ENCODE measurements at places on chromosomes 7 and 10.

- DNase-seq, result no peak
Observed at GRCh38 chr7:114051871-114052331, 133.1 kb upstream of the PPP1R3A start.

GRCh38 chr7:41573015-41573414 lies 129.9 kb downstream of the INHBA start:
- DNase-seq, result peak; percentile 86

GRCh38 chr10:63720676-63721075 lies 199.5 kb downstream of the REEP3 start:
- no peak for DNase-seq

- DNase-seq, result no peak
Observed at GRCh38 chr7:82506702-82507101, 63.1 kb upstream of the CACNA2D1 start.

DNA sequence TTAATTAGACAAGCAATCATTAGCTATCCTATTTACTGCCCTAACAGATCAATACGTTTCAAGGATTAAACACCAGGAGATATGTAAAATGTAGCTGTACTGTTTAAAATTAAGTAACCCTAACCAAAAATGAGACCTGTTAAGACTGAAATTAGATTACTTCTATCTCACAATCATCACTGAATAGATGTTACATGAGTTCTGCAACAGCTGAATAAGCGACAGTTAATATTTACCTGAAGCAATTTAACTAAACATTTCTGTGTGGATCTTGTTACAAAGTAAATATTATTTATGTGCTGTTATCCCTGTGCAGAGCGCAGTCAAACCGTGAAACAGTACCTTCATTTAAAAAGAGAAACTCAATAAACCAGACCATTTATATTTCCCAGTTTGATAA lies 122.5 kb downstream of the RELN start:
- no peak for DNase-seq

DNA sequence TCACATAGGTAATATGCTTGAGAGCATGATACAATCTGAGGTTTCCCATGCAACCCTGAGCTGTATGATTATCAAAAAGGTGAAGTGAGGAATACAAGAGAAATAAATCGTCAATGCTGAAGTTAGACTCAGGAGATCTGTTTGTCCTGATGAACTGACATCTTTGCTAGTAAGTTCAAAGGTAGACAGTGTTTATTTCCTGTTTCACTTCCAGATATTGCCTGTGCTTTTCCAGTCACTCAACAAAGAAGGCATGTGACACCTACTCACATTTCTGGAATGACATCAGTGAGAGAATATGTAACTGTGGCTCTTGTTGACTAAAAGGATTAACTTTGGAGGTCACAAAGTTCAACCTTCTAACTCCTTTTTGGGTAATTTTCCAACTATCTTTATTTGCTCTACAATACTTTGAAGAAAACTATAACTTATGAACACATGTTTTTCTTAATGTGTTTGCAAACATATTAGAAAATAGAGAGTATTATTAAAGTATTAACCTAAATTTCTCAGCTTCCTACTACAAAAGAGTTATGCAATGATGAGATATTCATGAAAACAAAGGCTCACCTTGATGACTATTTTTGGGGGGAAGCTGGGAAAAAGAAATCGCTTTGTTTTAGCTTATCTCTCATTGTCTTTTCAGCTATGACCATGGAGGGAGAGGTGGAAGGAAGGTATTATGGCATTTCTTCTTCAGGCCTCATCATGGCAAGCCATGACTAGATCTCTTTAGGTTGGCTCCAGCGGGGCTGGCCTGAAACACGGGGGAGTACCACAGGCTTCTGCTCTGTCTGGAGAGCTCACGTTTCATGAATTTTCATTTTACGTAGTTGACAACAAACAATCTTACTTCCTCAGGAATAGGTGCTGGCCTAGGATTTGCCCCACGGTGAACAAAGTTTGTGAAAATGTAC lies 214.7 kb upstream of the SLC26A5 start:
- peak; percentile 88 for DNase-seq

GRCh38 chr7:150368884-150369747 lies 494 bp downstream of the REPIN1 start:
- peak; percentile 89 for DNase-seq

DNA sequence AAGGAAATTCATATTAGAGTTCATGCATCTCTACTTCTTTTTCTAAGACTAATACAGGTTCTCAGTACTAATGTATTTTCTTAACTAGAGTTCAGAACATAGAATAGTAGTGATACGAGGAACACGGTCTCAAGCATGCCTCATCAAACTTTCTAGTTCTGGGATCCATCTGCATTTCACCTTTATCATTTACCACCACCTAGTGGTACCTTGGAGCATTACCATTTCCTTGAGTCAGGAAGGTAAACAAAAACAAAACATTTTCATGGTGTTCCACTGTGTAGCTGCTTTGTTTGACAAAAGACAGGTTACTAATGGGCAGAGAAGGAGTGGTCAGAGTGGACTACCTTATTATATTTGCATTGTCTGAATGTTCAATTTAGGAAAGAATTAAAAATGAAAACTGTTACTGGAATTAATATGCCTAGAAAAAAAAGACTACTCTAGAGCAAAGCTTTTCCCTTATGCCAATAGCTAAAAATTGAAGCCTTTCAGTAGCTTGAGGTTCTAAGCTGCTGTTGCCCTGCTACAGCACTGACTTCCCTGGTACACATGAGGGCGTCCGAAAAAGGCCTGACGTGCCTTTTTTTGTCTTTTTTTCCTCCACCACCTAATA lies 44.5 kb downstream of the STARD3NL start:
- DNase-seq, result peak; percentile 31

DNA sequence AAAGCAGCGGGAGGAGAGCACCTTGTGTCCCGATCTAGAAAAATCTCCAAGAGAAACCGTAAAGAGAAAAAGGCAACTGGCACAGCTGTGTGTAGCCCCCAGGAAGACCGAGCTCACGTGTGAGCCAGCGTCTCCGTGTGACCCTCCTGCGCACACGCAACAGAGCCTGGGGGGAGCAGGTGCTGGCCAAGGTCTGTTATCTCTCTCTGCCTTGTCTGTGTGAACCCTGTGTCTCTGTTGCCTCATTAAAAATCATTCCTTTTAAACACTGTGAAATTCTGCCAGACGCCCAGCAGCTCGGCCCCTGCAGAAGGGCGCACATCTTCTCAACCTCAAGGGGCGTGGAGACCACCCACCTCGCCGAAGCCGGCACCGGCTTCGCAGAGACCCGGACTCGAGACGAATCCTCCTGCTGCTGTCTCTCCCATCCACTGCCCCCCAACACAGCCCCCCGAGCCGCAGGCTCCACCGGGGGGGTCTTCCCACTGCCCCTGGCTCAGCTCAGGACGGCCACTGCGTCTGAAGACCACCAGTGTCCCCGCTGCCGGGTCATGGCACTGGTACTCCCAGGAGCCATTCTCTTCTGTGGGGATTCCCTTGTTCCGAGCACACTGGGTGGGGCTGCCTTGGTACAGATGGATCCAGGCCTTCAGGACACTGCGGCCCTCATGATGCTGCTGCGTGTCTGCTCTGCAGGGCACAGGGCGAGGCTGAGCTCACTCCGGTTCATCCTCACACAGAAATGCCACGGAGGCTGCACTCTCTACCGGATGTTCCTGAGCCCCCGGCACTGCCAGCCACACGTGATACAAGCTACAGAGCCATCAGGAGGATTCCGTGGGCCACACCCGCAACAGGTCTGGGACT lies 94.3 kb upstream of the DNAAF5 start:
- no peak for DNase-seq

- no peak for DNase-seq
Observed at GRCh38 chr10:131790021-131790420, 110.8 kb upstream of the PPP2R2D start.

- DNase-seq, result no peak
Observed at GRCh38 chr10:110208614-110209453, 1.4 kb downstream of the MXI1 start.

DNA sequence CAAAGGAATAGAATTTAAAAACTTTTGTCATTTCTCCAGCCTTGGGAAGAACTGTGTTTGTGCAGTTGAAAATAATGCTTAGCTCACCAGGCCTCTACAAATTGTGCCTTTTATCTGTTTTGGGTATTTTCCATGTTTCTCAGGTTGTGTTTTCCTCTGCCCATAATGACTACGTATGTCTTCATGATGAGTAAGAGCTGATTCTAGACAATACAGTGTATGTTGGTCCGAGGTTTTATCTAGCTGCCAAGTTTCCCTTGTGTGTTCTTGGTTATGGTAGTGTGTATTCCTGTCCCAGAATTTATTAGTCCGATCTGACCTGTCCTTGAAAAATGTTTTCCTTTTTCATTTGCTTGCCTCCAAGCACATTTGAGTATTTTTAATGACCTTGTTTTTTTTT lies 83.7 kb upstream of the GLCCI1 start:
- no peak for DNase-seq

- DNase-seq, result no peak
Observed at GRCh38 chr10:6282454-6282958, 79.8 kb downstream of the PFKFB3 start.

GRCh38 chr10:131892806-131893675 lies 7.8 kb upstream of the PPP2R2D start:
- DNase-seq, result no peak

DNA sequence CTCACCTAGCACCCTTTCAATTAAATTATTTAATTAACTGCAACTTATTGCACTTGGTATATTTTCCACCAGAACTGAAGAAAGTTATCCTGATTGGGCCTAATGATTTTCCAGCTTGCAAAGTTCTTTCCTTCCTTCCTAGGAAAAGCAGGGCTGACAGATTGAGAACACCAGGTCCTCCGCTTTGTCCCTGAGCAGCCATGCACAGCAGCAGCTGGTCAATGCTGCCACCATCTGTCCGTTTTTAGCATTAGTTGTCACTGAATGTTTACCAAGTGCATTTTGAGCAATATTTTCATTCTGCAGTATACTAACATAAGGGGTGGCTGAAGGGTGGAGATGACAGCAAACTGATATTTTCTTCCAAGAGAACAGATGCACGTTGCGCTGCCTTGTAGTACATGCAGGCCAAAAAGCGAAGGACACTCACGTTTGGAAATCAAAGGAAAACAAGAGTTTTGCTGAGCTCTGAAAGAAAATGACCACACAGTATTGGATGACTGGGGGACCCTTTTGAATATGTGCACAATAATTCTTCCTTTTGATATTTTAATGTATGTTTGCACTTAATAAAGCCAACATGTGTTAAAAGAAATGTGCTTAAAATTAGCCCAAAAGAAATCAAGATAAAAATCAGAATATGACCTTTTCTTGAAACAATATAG lies 248.8 kb upstream of the PTN start:
- DNase-seq, result peak; percentile 67

DNA sequence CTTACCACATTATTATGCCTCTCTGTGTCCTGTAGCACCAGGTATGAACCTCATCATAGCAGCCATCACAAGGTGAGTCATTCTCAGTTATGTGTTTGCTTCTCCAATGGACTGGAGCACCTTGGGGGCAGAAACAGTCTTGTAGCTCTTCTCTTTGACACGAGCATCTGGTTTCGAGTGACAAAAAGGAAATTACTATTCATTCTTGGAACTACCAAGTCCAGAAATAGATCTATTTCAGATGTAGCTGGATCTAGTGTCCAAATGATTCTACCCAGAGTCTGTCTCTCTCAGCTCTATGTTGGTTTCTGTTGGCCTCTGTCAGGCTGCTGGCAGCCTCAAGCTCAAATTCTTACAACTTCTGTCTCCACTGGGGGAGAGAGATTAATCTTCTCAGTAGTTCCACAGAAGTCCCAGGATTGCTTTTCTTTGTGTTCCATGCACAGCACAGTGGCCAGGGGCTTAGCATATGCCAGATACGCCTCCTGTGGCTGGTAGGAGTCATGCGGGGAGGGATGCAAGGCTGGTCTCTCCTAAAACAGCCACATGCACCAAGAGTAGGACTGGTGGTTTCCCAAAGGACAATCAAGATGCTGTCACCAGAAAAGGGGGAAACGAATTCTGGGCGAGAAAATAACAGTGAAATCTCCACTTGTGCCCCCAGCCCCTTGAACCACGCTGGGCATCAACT lies 37.2 kb upstream of the PAPSS2 start:
- DNase-seq, result no peak

GRCh38 chr10:131928248-131929095 lies 27.7 kb downstream of the PPP2R2D start:
- no peak for DNase-seq

DNA sequence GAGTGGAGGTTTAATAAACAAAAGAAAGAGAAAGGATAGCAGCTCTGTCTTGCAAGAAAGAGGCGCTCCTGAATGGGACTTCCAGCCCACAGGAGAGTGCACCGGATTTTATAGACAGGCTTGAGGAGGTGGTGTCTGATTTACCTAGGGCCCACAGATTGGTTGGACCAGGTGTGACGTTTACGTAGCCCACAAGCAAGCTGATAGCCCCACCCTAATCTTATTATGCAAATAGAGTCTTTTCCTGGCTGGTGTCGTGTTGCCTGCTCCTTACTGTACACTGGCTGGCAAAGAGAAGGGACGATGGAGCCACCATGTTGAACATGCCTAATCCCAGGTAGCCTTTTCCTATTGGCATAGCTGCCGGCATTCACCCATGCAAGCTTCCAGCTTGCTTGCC lies 319.7 kb upstream of the POM121L12 start:
- no peak for DNase-seq

DNA sequence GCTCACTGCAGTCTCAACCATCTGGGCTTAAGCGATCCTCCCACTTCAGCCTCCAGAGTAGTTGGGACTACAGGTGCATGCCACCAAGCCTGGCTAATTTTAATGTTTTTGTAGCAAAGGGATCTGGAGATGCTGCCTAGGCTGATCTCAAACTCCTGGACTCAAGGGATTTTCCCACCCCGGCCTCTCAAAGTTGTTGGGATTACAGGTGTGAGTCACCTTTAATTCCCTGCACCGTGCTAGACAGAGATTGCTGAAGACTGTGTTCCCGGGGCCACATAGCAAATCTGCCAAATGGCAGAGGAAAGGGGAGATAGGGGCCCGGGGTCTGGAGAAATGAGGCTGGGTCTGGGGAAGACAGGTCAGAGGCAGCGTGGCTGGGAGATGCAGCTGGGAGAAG lies 20.6 kb upstream of the PSMG3 start:
- DNase-seq, result no peak

GRCh38 chr7:27435461-27435860 lies 192.9 kb downstream of the EVX1 start:
- no peak for DNase-seq

DNA sequence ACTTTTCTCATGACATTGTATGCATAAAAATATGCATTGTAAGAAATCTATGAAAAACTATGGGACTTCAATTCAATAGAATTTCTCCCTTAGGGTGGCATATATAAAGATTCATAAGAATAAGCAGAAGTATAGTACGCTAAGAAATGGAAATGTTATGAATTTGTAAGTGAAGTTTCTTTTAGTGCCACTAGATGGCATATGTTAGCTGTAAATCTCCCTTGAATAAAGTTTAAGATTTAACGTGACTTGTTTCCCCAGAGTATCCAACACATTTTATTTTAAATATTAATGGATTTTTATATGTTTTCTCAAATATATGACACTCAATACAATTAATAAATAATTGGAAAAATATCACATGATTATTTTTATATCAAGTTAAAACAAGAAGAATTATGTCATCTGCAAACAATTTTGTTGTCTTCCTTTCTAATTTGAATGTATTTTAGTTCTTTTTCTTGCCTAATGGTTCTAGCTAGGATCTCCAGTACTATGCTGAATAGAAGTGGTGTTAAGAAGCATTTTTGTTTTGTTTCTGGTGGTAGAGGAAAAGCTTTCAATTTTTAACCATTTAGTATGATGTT lies 287.2 kb downstream of the HGF start:
- DNase-seq, result peak; percentile 56

GRCh38 chr7:8433477-8434289 lies at the start of gene NXPH1:
Gene NXPH1 (plus strand): TSS chr7:8433609.
- DNase-seq, result no peak

GRCh38 chr7:42493436-42494198 lies 256.6 kb upstream of the GLI3 start:
- DNase-seq, result no peak

GRCh38 chr7:75813084-75813483 lies 522 bp downstream of the CCL24 start:
- DNase-seq, result no peak
